ENCODE measurements at places on chromosomes 2 and 18.

DNA sequence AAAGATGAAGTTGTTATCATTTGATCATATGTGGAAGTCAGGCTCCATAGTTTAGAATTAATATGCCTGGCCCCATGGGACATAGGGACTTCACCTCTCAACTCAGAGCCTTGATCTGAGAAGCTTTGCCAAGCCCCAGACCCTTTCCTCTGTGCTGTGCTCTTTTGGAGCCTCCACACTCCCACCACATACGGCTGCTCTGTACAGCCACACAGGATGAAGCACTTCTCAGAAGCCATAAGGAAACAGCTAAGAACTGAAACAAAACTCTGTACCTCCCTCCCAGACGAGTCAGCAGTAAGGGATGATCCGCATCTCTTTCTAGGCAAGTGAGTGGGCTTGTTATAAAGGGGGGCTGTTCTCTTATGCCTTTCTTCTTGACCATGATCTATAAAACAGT, 66.5 kb downstream of the CAB39 start:
- no peak for DNase-seq

DNA sequence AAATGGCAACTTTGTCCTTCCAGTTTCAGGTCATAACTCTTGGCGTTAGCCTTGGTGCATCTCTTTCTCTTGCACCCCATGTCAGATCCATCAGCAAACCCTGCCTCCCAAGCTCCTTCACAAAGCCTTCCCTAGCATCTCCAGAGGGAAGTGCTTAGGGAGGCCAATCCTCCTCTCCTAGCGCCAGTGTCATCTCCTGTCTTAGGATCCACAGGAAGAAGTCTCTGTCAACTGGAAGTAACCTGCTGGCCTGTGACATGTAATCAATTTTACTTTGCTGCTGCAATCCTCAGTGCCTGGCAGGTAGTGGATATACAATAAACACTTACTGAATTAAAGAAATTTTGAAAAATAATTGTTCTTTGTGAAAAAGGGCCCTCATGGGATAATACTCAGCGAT, 7.9 kb upstream of the DNPEP start:
- DNase-seq: no peak

- no peak for DNase-seq
Observed at GRCh38 chr2:72092111-72092510, 55.6 kb downstream of the CYP26B1 start.

DNA sequence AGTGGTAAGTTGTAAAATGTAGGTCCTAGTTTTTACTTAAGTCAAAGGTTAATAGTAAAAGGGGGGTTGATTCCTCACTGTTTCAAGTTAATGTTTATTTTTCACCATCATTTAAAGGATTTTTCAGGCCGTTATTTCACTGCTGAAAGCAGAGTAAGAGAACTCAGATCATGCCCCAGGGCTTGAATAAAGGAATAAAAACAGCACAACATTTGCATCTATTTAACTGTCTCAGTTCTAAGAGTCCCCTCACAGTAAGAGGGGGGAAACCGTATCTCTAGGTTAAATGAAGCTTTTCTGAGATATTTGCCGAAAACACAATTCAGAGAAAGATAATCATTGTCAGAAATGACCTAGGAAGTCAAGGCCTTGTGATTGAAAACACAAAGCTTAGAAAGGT, 138.2 kb upstream of the KCTD1 start:
- DNase-seq: no peak

- DNase-seq: no peak
Observed at GRCh38 chr2:119940856-119941255, 72.0 kb upstream of the EPB41L5 start.

GRCh38 chr18:48809365-48809764, 141.4 kb downstream of the SMAD7 start:
- DNase-seq: no peak

Data from GM04503 (cell line).